GM23248 (cell line): ENCODE measurements at places on chromosomes 13 and 19. TPM values are rescaled to one million over a fixed set of nuclear protein-coding genes. Genes with fewer than 3 reads are reported as not detected.

DNA sequence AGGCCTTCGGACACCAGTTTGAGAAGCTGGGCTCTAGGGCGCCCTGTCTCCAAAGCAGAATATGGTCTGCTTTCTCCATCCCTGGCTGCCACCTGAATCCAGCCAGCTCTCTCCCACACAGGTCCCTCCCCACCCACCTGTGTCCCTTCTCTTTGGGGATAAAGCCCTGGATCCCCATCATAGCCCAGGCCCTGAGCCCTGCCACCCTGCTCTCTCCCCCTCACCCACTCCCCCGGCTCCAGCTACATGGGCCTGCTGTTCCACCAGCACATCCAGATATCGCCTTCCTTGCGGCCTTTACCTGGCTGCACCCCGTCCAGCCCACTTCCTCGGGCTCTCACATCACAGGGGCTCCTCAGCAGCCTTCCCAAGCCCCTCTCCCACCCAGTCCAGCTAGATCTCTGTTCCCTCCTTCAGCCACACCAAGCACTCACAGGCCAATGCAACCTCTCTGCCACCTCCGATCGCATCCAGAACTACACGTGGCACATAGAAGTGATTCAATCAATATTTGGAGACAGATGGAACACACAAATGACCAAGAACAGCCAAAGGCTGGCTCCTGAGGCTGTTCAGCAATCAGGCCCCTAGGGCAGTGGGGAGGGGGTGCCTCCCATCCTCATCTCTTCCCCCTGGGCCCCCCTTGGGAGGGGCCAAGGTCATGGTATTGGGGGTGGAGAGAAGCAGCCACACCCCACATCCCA is 7.6 kb downstream of the AKT2 start:
- peak; percentile 26 for DNase-seq

Gene KLK5
- total RNA-seq: not detected in 2 replicates

DNA sequence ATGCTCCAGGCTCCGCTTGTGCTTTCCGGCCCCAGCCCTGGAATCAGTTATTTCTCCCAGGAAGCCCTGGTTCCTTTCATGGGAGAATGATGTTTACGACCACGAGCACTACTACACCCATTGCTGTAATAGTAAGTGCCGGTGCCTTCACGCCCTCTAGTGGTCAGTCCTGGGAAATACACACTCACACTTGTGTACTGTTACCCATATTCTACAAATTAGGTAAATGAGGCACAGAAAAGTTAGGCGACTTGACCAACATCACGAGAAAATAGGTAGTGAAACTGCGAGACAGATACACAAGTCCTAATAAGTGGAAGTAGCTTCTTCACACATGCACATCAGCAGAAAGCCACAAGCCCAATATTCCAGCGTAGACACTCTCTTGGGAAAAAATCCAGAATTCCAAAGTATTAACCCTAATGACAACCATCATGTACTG is 21.7 kb downstream of the CEACAM21 start:
- DNase-seq: peak; percentile 58

DNA sequence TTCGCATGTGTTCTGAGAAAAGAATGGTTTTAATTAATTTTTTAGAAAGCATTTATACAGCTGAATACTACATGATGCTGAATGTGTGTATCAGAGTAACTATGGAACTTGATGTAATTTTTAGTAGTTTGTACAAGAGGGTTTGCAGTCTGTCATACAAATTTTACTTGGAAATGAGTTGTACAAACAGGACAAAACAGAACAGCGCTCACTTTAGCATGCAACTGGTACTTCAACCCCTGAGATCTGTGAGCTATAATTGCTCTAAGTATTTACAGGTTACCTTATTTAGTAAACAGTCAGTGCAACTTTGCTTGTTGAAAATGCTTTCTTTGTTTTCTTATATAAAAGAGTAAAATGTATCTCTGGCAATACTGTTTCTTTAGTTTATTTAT is 706 bp downstream of the TNFRSF19 start:
- DNase-seq: peak; percentile 13

- peak; percentile 55 for DNase-seq
These were observed 550.7 kb upstream of the SLITRK5 start for GRCh38 chr13:87120476-87120875.

Gene ZNF20
- total RNA-seq: 5.5 and 5.9 TPM in 2 replicates

Gene PTPRH
- total RNA-seq: 0.43 and 2.9 TPM in 2 replicates

DNA sequence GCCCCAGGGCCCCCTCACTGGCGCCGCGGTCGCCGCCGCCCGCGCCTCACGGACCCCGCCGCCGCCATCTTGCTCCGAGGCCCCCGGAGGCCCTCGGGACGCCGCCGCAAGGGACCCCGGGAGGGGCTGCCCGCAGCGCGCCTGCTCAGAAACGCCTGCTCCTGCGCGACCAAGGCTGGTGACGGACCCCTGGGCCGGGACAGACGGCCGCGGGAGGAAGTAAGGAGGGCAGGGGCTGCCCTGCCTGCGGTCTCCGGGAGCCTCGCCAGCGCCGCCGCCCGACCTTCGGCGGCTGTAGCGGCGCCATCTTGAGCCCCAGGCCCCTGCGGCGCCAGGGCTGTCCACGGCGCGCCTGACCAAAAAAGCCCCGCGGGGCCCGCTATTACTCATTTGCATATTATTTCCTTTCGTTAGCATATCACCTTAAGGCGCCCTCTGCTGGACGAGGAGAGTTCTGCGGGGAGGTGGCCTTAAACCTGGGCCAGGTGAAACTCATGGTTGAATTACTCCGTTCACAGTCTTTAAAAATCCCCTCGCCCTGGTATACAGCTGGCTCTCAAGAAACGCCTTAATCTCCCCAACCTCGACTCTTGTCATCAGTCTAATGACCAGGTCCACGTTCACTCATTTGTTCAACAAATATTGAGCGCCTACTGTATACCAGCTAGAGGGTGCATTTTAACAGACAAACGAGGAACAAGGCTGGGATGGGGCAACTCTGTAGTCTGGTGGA is at the start of gene REXO1:
TSS of gene REXO1 (minus strand) at position 85 of the 733 bp plus-strand sequence. CDS start 125 bp downstream, outside the sequence.
- DNase-seq: peak; percentile 90

GRCh38 chr19:49080392-49080791 is 4.9 kb upstream of the SNRNP70 start:
- DNase-seq: no peak

DNA sequence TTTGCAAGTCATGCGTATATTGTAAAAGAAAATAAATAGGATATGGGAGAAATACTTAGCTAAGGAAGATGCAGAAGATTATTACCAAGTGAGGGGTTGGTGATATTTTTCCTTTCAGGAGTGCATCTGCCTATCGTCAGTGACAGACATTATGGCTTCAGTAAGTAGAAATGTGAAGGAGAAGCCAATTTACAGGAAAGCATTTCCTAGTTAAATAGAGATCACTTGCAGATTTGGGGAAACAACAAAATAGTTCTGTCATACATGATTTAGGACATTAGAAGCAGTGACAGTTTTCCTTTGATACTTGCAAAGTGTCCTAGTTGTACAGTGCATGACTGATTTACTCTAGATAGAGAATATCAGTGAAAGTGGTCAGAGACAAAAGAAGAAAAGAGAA is 747.8 kb upstream of the KLHL1 start:
- no peak for DNase-seq

DNA sequence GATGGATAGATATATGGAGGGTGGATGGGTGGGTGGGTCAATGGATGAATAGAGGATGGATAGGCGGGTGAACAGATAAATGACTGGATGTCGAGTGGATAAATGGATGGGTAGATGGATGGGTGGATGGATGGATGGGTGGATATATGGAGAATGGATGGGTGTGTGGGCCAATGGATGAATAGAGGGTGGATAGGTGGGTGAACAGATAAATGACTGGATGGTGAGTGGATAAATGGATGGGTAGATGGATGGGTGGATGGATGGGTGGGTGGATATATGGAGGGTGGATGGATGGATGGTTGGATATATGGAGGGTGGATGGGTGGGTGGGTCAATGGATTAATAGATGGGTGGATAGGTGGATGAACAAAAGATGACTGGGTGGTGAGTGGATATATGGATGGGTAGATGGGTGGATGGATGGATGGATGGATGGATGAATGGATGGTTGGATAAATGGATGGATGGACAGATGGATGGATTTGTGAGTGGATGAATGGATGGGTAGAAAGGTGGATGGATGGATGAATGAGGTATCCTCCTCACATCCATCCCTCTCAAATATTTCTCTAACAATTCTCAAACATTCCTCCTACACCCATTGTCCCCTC is 21.0 kb downstream of the AXL start:
- no peak for DNase-seq

- no peak for DNase-seq
These were observed 6.4 kb downstream of the AMER2 start for GRCh38 chr13:25165663-25166062.

Gene SIGLECL1
- not detected in 2 replicates for total RNA-seq

DNA sequence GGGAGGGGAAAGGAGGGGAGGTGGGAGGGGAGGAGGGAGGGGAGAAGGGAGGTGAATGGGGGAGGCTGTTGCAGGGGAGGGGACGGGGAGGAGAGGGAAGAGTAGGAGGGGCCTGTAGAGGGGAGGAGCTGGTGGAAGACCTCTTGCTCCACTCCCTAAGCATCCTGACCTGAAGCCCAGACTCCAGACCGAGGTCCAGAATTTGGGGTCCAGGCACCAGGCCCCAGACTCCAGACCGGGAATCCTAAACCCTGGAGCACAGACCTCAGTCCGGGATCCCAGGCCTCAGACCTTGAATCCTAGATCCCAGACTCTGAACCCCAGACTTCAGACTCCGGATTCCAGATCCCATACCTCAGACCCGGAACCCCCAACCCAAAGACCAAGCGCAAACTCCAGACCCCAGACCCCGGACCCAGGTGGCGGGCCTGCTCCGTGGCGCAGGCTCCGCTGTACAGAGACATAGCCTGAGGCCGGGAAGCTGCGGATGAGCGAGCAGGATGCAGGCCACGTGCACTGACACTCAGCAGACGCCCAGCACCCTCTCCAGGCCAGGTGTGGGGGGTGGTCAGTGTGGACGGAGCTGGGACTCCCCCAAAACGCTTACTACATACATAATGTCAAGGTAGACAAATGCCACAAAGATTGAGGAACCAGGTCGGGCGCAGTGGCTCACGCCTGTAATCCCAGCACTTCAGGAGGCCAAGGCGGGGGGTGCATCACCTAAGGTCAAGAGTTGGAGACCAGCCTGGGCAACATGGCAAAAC is 710 bp upstream of the BTBD2 start:
- peak; percentile 73 for DNase-seq

GRCh38 chr13:26400545-26400944 is 146.6 kb downstream of the CDK8 start:
- no peak for DNase-seq

Gene S1PR2
- total RNA-seq: 20.3 and 24.9 TPM in 2 replicates

DNA sequence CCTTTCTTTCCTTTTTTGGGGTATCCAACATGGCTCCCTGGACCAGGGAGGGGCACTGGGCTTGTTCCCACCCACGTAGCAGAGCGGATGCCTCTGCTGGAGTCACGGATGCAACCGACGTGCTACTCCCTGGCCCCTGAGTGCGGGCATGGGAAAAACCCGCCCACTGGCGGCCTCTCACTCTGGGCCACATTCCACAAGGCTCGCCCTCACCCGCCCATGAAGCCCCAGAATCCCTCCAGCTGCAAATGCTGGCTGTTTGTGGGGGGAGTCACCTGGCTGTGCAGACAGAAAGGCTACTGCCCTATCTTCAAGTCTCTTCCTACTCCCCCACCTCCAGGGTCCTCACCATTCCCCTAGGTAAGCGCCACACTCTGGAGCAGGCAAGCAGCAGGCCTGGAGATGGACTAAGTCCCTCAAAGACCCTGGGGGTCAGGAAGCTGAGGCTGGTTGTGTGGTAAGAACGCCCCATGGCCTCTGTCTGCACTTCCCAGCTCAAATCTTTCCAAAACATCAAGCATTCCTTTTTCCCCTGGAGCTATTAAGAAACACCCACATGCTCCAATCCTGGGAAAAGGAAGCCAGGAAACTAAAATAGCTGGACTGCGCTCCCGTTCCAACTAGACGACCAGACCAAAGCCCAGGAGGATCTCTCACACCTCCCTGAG is 17.9 kb upstream of the EPHX3 start:
- peak; percentile 97 for DNase-seq

DNA sequence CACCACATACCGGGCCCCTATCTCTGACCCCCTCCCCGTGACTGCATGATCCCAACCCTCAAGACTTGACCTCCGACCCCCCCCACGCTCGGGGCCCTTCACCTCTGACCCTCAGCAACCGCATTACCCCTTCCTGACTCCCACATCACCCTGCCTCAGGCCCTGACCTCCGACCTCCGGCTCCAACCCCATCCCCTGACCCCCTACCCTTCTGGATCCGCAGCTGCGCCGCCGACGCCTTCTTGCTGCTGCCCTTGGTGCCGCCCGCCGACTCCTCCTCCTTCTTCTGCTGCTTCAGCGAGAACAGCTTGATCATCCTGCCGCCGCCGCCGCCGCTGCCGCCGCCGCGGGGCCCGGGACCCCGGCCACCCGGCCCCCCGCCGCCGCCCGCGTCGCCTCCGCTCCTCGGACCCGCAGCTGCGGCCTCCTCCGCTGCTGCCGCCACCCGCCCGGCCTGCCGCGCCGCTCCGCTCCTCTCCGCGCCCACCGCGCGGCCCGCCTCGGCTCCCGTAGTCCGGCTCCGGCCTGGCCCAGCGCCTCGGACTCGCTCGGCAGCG is at the start of gene UBE2M:
TSS of gene UBE2M (minus strand) at position 546 of the 557 bp plus-strand sequence. CDS start at position 316, 230 bp downstream.
- peak; percentile 77 for DNase-seq

Gene SWSAP1
- total RNA-seq: 0.32 TPM in 1 of 2 replicates, not detected in the other
